SK-N-SH treated with all-trans-retinoic acid at 6 μM for 48 hours (cell line): ENCODE measurements at places on chromosomes 3 and 15.

DNA sequence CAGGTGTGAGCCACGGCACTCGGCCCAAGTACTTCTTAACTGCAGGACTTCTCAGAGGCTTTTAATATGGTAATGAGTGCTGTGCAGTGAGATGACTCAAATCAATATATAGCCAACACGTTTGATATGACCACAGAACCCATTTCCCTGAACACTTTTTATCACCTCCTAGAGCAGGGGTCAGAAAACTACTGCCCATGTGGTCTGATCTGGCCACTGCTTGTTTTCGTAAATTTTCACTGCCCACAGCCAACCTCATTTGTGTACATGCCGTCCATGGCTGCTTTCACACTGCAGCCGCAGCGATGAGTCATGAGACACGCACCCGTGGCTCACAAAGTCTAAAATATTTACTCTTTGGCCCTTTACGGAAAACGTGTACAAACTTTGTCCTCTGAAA, 179.2 kb downstream of the RORA start:
- ATAC-seq, result no peak

- no peak for ATAC-seq
Measured at GRCh38 chr3:197201791-197202452, 96.5 kb downstream of the DLG1 start.

- ATAC-seq, result no peak
Measured at GRCh38 chr3:169945313-169945712, 21.3 kb upstream of the SEC62 start.

DNA sequence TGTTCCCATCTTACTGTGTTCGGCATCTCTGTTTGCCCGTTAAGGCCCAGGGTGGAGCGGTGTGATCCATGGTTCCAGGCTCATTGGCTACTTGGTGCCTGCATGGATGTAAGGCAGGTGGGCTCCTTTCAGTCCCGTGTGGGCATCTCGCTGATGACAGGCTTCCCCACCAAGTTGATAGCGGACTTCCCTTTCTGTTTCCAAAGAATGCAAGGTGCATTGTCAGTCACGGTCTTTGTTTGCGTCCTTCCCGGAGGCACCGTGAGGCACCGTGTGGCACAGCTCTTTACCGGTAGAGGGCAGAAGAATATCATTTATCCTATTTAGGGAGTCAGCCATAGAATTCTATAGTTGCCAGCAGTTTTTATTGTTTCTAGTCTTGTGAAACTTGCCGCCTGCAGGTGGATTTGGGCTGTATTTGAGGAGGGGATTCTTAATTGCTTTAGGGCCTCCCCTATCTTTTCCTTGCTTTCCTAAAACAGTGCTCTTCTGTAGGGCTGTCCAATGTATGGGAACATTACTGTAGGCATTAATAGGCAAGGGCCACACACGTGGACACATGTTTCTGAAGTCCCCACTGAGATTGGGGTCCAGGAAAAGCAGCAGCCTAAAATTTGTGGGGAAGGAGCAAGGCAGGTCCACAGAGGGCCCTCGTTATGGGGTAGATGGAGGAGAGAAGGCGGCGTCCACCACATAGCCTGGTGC, 244.1 kb downstream of the SLCO3A1 start:
- peak; percentile 96 for ATAC-seq

DNA sequence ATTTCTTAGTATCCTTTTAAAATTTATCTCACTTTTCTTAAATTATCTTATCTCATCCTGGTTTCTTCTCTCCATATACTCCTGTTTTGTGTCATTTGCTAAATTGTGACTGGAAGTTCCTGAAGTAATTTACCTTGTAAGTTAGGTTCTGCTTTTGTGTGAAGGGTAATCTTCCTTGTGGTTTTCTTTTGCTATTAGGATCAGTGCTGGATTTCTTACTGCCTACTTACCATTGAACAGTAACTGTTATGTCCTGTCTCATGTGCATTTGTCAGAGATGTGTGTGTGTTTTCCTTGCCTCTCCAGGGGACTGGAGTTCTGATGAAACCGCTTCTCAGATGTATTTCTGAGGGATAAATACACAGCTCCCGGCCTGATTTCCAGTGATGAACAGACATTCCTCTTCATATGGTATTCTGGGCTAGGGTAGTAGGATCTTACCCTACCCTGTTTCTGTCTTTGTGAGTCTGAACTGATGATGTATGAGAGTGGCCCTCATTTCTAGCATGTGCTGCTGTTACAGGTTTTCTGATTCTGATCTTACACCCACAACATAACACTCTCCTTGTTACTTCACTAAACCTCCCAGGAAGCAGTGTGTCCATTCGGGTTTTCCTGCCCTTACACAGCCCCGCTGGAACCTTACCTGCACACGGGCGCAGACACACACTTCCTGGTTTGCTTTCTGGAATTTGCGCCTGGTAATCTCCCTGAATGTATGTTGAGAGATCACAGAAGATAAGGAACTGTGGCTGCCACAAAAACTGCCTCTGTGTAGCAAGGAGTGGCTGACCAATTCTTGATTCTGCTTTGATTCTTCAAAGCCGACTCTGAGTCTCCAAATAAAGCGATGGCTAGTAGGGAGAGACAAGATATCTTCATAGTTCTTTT, 14.7 kb downstream of the PAK2 start:
- ATAC-seq, result no peak

DNA sequence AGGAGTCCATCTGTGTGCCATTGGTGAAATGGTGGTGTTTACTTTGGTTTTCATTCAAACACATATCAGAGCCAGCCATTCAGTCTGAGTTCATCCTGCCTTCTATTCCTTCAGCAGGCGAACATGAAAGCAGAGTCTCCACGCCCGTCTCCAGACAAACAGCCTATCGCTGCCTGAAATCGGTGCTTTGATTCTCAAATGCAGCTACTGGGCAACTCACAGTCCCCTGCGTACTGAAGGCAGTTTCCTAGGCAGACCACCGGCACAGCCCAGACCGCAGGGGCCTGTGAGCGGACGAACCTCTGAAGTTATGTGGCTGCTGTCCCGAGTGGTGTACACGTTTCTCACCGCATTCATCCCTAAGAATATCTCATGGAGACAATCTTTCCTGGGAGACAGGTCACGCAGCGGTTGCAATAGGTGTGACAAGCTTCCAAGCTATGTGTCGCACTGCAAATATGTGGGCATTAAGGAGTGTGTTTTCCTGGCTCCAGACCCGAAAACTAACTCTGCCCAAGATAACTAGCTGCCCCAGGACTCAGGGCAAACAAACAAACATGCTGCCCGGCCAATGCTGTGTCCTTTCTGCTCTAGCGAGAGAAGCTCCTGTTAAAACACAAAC, 16.9 kb upstream of the RYR3 start:
- peak; percentile 22; the same call in 2 of the 3 replicates for ATAC-seq

DNA sequence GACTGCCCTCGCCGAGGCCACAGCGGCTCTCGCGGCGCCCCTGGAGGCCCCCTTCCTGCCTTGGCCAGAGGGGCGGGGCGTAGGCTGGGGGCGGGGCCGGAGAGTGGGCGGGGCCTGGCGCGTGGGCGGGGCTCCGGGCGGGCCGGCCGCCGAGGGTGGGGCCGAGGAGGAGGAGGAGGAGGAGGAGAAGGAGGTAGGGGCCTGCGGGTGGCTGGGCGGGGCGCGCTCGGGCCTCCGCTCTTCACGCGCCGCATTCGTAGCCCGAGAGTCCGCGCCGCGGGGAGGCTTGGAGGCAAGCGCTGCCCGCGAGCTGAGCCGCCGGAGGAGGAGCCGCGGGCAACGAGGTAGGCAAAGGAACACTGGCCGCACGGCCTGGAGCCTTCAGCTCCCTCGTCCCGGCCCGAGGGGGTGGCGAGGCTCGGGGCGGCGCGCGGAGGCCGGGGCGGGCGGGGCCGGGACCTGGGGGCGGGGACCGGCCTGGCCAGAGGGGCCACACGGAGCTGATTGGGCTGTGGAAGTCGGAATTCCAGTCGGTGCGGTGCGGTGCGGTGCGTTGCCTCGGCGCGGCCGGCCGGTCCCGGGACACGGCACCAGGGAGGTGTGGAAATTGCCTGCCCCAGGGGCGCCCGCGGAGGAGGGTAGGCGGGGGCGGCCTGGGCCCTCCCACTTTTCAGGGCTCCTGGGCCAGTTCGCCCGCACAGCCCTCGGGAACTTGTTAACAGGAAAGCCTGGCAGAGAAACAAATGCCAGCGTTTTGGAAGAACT, at the start of gene PPP2R3A:
PPP2R3A (plus strand) TSS at position 223 of the 765 bp plus-strand sequence. CDS start 35,771 bp downstream, outside the sequence.
- peak; percentile 91 for ATAC-seq

DNA sequence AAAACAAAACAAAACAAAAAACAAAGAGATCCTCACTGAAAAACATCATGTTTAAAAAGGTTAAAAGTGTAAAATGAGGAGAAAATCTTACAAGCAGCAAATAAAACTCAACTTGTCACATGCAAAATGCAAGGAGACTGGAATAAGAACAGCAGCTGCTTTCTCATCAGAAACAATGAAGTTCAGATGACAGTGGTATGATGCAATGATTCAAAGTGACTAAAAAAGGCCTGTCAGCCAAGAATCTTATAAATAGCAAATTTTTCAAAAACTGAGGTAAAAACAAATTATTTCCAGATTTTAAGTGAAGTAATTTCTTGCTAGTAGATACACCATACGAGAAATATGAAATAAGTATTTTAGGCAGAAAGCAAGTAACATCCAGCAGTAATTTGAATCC, 68.6 kb upstream of the EPHA3 start:
- ATAC-seq, result no peak

- no peak for ATAC-seq
Measured at GRCh38 chr15:45637552-45638033, 2.8 kb downstream of the SQOR start.

GRCh38 chr15:51096976-51097375, 2.3 kb upstream of the TNFAIP8L3 start:
- no peak for ATAC-seq

GRCh38 chr3:47804577-47804976, 1.6 kb downstream of the DHX30 start:
- ATAC-seq, result no peak

GRCh38 chr15:43920815-43921214, 94.0 kb downstream of the WDR76 start:
- ATAC-seq, result peak; percentile 81
